ENCODE measurements at places on chromosomes 12 and 14.

- no peak for DNase-seq
These were observed 79.2 kb downstream of the TBC1D30 start for GRCh38 chr12:64903479-64904152.

GRCh38 chr12:16437926-16438325, 90.5 kb downstream of the MGST1 start:
- DNase-seq = no peak

DNA sequence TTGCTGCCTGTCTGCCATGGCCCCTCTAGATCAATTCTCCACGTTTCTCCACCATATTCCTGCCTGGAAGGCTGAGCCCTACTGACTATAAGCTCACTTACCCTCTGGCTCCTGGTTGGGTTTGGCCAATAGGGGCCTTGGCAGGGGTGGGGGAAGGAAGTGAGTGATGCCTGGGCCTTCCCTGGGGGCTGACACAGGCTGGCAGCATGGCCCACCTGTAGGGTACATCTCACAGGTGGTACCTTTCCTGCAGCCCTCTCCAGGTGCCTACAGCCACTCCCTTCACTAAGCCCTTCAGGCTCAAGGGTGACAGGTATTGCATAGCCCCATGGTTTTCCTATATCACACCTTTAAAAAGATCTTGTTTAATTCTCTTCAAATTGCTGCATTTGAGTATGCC, 3.5 kb downstream of the RFC5 start:
- DNase-seq = no peak

GRCh38 chr14:65101631-65102440, 481 bp downstream of the MAX start:
- DNase-seq = no peak

DNA sequence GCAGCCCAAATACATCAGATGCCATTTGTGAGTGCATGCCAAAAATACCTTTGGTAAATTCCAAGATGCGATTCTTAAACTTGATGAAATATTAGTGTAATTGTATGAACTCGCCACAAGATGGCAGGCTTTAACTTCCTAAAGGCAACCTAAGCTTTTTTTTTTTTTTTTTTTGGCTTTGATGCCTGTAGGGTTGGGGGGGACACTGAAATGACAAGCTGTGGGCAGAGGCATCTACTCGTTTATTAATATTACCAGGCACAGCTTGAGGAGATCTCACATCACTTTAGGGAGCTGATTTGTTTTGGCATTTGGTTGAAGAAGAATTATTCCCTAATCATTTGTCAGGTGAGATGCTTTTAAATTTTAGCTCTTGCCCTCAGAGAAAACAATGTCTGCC, 126.7 kb upstream of the CCDC196 start:
- peak; percentile 50 for DNase-seq

DNA sequence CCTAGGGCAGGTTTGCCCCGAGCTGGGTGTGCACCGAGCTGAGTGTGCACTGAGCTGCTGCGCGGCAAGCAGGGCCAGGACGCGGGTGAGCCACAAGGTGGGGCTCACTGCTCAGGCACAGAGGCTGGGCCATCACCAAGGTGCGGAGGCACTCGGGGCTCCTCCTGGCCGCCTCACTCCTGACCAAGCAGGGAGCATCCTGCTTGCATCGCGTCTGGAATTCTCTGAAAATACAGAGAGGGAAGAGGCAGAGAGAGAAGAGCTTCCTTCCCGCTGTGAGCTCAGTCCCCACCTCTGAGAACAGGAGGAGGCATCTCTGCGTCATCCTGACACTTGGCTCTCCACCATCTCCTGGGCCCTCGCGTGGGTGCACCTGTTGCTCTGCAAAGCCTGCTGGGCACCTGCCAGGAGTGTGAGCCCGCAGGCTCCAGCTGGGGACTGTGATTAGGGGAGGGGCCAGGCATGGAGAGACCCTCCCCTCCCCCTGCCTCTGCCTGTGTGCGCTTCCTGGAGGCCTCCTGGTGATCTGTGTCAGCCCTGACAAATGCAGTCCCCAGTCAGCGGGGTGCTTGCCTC, 116.3 kb downstream of the GLT1D1 start:
- DNase-seq = no peak

- no peak for DNase-seq
These were observed 5.1 kb downstream of the AHNAK2 start for GRCh38 chr14:104973135-104973384.

GRCh38 chr14:55401751-55402150, 9.9 kb downstream of the ATG14 start:
- DNase-seq = no peak

GRCh38 chr14:40221428-40221827, 789.2 kb upstream of the FBXO33 start:
- no peak for DNase-seq

DNA sequence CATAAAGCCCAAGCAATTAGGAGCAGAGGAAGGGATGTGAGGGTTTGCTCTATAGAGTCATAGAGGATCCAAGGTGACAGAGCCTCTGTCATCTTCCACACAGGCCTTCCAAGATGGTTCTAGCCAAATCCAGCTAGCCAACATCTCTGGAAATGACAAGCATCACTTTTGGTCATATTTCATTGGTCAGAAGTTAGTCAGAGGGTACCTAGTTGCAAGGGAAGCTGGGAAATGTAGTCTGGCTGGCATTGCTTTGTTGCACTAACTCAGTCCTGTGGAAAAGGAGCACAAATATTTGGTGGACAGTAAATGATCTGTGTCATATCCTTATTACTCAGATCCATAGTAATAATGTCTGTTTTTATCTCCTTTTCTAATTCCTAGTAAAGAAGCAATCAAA, 715.7 kb downstream of the NRXN3 start:
- DNase-seq = no peak

DNA sequence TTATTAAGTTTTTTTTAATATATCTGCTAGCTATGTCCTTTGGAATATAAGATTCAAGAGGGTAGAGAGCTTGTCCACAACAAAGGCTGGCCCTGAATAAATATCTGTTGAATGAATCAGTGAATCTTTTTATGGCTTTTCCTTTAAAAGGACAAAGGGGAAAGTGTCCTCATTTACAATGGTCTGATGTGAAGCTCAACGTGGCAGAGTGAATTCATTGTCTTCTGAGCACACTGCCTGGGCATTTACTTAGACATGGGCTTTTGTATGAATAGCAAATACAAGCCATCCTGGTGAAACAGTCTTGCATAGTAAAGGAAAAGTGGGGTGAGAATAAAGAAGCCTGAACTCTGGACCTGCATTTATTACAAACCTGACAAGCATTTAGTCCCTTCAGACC, 201.2 kb downstream of the NELL2 start:
- DNase-seq = no peak

DNA sequence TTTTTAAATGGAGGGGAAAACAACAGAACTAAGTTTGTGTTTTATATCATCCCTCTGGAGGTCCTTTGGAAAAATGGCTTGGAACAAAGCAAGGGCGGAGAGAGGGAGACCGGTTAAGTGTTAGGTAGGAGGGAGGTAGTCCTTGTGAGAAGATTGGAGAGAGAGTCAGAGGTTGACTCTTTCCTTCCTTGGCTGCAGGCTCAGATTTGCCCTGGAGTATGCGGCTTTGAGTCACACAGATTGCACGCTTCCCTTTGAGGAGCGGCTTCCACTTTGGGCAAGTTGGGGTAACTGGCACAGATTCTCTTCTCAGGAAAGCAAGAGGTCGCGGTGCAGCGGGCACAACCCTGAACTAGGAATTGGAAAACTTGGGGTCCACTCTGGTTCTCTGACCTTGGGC, 9.9 kb downstream of the SOCS2 start:
- DNase-seq = no peak

- no peak for DNase-seq
These were observed 62.2 kb downstream of the BMP4 start for GRCh38 chr14:53894456-53894855.

DNA sequence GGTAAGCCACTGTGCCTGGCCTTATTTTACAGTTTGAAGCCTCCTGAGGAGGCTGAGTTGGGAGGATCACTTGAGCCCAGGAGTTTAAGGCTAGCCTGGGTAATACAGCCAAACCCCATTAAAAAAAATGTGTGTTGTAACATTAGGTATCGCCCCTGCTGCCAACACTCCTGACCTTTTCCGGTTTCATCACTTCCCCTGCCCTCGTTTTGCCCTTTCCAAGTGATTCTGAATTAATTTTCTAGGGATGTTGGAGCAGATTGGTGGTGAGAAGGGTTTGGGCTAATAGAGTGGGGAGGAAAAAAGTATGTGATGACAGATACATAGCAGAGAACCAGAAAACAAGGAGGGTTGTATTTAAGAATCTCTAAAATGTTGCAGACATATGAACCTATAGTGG, 25.6 kb upstream of the C12orf71 start:
- DNase-seq = no peak
